Activated CD8-positive, alpha-beta memory T cell treated with anti-CD3 and anti-CD28 coated beads, Interleukin-2, amount 10 ng/mL, durations not matched to agents 7 days and 5 days (primary cell): ENCODE measurements at places on chromosomes 7 and 10.

DNA sequence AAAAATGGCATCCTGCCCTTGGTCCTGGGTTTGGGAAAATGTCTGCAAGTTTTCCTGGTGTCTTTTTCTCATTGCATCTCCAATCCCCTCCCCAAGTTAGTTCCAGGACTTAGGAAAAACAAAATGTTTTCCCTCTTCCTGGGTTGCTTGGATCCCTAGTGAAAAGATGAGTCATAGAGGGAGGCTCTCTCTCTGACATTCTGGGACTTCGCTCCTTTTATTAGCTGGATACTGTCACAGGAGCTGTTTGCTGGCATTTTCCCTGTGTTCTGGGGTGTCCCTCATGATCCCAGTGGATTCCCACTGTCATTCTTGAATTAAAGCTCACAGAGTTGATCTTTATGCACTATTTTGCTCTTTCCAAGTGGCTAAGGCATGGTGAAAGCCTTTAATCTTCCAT lies 316.4 kb upstream of the MBL2 start:
- DNase-seq, result no peak

GRCh38 chr7:131106681-131107336 lies 220.9 kb upstream of the MKLN1 start:
- DNase-seq, result peak; percentile 69

DNA sequence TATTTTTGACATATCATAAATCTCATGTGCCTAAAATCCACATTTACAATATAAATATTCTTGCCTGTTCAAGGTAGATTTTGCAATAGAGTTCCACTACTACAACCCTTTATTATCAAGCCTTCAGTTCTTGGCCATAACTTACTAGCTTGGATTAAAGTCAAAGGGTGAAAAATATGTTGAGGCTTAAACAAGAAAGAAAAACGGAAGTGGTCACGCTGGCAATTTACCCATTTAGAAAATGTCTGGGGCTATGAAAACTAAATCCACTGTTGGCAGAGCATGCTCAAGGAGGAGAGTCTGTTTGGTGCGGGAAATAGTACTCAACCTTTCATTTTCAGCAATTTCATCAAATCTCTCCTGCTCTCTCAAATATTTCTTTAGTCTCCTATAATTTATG lies 209.8 kb upstream of the RHOBTB1 start:
- no peak for DNase-seq

GRCh38 chr10:84375011-84375410 lies 46.6 kb downstream of the CCSER2 start:
- no peak for DNase-seq

DNA sequence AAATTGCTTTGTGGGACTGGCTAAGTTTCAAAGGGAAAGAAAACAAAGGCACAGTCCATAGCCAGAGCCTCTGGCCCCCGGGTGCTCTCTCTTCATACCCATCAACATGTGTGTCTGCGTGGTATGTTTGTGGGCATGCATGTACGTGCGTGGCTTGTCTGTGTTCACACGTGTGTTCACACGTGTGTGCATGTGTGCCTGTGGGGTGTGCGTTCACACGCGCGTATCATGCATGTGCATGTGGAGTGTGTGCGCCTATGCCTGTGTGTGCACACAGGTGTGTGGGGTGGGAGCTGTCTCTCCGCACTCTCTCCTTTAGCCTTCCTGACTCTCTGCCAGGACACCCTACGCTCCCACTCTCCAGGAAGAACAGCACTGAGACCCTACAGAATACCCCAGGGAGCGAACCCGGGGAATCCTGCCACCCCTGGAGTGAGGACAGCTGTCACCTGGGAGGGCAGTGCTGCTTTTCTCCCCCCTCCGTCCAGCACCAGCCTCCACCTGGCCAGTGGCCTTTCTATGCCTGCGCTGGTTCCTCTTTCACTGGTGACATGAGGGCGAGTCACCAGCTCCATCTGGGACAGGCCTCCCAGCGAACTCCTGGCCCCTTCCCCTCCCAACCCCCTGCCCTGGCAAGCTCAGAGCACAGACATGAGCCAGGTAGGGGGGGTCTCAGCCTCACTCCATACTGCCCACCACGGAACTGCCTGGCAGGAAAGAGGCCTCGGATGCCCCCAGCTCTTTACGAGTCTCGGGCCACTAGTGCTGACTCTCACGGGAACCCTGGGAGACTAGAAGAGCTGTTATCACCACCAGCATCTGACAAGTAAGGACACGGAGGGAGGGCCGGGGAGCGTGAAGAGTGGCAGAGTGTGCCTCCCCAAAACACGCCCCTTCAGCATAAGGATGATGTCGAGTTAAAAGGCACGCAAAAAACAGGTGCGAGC lies 16.5 kb downstream of the WDR86 start:
- no peak for DNase-seq

- DNase-seq, result no peak
Observed at GRCh38 chr10:77800738-77801266, 125.8 kb downstream of the DLG5 start.

DNA sequence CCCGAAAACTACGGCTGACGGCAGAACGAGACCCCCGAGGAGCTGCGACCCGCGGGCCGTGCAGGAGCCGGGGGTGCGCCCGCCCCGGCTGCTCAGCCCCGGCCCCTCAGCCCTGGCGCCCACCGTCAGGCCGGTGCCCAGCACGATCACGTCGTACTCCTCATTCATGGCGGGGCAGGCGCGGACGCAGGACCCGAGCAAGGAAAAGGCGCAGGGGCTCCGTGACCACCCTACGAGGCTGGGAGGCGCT lies 218 bp downstream of the GDI2 start:
- no peak for DNase-seq

GRCh38 chr7:122887848-122888247 lies 1.6 kb upstream of the CADPS2 start:
- DNase-seq, result no peak

DNA sequence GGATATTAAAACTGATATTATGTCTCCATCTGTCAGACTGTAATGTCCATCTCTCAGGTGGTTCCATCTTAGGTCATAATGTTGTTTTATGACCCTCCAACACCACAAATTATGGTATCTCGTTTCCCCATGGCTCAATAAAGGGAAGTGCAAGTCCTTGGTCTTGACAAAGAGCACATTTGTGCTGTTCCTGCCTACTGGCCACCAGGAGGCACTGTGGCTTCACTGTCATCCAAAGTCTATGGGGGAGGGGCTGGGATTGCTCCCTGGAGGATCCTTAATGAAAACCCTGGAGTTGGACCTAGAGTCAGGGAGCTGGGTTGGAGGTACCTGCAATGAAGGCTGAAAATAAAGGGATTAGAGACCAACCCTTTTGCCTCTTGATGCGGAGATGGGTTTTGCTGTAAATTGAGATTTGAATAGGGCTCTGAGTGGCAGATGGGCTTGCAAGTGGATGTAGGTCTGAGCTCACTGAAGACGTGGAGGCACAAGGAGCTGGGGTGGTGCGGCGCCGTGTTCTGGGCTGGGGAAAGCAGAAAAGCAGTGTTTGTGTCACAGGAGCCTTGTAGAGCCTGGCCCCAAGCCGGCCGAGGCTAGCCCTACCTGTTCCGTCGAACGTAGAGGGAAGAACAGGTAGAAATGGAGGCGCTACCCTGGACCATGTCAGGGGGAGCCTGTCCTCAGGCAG lies 180.5 kb upstream of the PRSS58 start:
- DNase-seq, result no peak

DNA sequence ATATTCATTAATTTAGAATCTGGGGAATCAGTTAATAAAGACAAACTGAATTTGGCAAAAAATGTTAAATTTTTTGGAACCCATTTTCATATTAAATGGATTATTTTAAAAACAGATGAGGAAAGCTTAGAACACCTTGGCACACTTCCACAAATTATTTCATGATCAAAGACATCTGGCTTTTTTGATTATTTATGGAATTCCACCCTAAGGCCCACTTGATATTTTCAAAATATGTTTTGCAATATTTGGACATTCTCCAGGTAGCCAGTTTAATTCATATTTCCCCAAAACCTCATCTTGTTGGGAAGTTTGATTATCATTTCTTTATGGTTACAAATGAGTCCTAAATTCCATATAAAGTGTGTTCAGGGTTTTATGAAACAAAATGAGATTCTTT lies 129.9 kb downstream of the DOCK4 start:
- no peak for DNase-seq

GRCh38 chr7:27031289-27032172 lies 64.3 kb downstream of the HOXA1 start:
- DNase-seq, result no peak

GRCh38 chr10:132363376-132363775 lies 31.4 kb downstream of the LRRC27 start:
- no peak for DNase-seq

GRCh38 chr10:108902619-108903285 lies 1020.6 kb downstream of the XPNPEP1 start:
- no peak for DNase-seq

DNA sequence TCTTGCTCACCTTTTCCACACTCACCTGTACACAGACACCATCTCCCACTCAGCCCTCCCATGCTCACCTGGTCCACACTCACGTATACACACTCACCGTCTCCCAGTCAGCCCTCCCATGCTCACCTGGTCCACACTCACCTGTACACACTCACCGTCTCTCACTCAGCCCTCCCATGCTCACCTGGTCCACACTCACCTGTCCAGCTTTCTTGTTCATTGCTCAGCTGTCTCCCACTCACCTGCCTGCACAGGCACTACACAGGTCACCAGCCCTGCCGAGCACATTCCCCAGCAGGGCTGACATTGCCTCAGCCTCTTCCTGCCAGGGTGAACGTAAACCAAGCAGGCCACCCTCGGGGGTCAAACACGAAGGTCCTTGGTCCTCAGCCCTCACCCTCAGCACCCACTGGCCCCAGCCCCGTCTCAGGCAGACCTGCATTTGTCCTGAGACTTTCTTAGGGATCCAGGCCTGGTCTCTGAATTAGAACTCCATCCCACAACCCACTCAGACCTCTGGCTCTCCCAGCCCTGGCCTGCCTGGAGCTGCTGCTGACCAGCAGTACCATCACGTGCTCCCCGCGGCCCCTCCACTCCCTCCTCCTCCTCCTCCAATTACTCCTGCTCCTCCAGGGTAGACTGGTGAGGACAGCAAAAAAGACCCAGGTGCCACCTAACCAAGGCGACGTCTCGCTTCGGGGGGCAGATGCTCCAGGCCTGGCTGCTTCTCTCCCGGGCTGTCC lies 12.8 kb upstream of the DNAAF5 start:
- no peak for DNase-seq

DNA sequence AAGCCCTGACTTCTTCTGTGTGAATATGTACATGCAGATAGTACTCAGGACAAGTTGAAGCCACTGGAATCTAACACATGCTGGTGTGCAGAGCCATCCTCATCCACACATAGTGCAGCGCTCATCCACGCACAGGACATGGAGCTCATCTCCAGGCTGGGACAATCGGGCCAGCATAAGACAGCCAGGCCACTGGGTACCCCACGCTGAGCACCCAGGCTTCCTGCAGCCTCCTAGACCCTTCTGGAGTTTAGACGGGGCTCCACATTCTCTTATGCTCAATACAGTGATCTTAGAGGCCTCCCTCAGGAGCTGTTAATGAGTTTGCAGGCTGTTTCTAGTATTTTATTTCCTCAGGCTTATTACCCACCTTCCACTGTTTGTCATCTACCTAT lies 238.9 kb downstream of the TNS3 start:
- no peak for DNase-seq

GRCh38 chr10:110147961-110148360 lies 59.4 kb upstream of the MXI1 start:
- DNase-seq, result no peak

GRCh38 chr10:43211431-43212042 lies 55.3 kb downstream of the RASGEF1A start:
- no peak for DNase-seq
